ENCODE measurements at places on chromosomes 1 and 21.

GRCh38 chr1:155175281-155175926 is 1.8 kb downstream of the TRIM46 start:
- DNase-seq, result no peak

DNA sequence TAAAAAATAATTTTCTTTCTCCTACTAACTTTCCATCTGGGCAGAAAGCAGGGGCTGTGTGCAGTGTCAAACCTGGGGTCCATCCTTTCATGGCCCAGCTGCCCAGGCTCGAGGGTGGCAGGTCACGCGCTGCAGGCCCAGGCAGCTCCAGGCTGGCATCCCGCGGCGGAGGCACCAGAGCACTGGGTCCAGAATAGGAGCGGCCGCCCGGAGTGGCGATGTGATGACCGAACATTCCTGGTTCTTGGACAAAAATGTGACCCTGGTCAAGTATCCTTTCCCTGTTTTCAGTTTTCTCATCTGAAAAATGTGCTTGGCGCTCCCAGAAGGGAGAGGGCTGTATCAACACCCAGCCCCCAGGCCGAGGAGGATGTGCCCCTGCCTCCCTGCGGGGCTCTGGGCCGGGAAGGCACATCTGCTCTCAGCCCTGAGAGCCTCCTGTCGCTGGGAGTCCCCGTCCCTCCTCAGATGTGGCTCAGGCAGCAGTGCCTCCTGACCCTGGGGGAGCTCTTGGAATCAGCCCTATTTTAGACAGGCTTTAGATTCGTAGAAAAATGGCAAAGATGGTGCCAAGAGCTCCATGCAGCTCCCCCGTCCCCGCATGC is 29.3 kb downstream of the SLX9 start:
- no peak for DNase-seq

GRCh38 chr1:205128050-205128449 is 6.3 kb upstream of the RBBP5 start:
- no peak for DNase-seq

GRCh38 chr1:218401441-218401997 is 56.4 kb downstream of the TGFB2 start:
- no peak for DNase-seq

- DNase-seq, result no peak
These were observed 6.1 kb upstream of the RABGAP1L start for GRCh38 chr1:174153085-174153824.

Measured in NCI-H1092 treated with DMSO at 0.1 percent for 48 hours (cell line).